ENCODE measurements at places on chromosomes 1 and 21. TPM values are rescaled to one million over a fixed set of nuclear protein-coding genes. Genes with fewer than 3 reads are reported as not detected.

Gene HHIPL2
- total RNA-seq, result 1.1 TPM

Gene ESRRG
- 26.6 TPM for total RNA-seq

Gene VSIG8
- not detected for total RNA-seq

Gene CORT
- total RNA-seq, result not detected

Gene GREM2
- not detected for total RNA-seq

Gene RGS13
- total RNA-seq, result 0.17 TPM

Gene OR2G6
- not detected for total RNA-seq

Gene CR1
- 1.9 TPM for total RNA-seq

Gene APH1A
- 79.9 TPM for total RNA-seq

GRCh38 chr1:66275601-66276023 lies 258.3 kb upstream of the SGIP1 start:
- peak; percentile 38 for DNase-seq

DNA sequence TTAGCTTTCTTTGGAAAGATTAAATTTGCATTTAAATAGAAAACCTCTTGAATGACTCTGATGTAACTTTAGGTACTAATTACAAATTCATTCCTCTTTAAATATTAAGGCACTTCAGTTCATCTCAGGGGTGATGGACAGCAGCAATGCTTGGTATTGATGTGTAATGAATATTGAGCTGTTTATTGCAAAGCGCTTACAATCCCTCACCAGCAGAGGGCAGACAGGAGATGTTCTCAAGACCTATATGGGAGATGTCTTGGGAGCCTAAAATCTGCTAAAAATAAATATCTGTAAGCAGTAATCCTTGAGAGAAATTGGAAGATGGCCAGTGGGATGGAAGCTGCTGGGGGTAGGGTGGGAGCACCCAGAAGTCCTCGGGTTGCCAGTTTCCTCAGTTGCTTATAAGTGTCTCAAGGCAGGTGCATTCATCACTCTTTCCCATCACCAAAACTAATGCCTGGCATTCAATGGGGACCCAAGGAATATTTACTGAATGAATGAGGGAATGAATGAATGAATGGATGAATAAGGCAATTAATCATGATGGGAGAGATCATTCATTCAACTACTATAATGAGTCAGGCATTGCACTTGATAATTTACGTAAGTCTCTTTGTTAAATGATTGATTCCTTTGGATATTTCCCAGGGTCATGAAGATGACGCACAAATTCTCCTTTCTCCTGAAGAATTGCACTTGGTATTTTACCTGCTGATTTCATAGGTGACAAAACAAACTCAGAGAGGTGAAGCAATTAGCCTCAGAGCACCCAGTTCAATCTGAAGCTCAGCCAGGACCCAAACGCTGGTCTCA lies 2.3 kb downstream of the KLHDC8A start:
- peak; percentile 59 for DNase-seq

GRCh38 chr1:117600966-117601365 lies 4.9 kb upstream of the TENT5C start:
- peak; percentile 53 for DNase-seq

DNA sequence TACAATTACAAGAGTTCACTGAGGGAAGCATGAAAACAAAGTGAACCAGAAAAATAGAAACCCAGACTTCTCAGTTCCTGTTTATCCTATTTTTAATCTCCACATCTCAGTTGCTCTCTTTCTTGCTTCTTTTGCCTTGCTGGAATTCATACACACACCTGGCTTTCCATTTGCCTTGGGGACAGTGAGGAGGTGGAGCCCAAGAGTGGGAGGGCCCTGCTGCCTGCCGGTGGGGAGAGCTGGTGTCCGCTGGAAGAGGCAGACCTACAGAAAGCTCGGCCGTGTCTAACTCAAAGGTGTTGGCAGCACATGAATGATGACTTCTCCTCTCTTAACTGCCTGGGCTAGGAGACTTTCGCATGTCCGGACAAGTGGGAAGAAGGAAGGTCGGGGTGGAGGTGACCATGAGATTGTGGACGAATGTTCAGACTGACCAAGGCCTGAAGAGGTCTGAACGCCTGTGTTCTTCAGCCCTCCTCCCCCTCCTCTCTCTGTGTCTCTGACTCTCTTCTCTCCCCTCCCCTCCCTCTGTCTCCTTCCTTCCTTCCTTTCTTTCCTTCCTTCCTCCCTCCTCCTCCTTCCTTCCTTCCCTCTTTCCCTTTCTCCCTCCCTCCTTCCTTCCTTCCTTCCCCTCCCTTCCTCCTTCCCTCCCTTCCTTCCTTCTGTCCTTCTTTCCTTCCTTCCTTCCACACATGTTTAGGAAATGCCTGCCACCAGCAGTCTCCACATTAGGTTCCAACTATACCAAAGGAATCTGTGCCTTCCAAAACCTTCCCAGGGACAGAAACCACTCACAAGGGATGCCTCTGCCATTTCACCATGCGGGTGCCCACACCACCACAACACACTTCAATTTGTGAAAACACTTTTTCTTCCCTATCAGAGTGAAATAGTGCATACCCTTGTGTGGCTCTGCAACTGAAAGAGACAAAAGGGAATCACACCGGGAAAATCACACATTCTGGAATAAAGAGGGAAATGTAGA lies 157.3 kb upstream of the RUNX1 start:
- DNase-seq, result peak; percentile 45

GRCh38 chr1:156646738-156647211 lies 4.9 kb downstream of the BCAN start:
- no peak for DNase-seq

- no peak for DNase-seq
Observed at GRCh38 chr21:43882952-43883545, 18.0 kb downstream of the AGPAT3 start.

DNA sequence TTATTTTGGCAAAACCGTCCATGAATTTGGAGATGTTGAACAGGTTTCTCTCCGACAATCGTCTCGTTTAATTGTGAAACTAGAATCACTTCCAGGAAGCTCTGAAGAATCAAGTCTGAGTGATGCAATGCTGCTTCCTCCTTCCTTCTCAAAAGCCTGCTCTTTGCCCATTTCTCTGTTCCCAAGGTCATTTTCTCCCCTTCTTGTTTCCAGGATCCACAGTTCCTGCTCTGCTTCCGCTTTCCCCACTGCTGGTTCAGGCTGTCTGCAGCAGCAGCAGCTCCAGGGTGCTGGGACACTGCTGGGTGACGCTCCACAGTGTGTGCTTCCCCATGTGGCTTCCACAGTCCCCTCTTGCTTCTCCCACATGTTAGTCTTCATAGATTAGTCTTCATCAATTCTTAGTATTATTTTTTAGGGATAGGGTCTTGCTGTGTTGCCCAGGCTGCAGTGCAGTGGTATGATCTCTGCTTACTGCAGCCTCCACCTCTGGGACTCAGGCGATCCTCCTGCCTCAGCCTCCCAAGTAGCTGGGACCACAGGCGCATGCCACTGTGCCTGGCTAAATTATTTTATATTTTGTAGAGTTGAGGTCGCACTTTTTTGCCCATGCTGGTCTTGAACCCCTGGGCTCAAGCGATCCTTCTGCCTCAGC lies 156.2 kb downstream of the DYRK1A start:
- DNase-seq, result no peak

DNA sequence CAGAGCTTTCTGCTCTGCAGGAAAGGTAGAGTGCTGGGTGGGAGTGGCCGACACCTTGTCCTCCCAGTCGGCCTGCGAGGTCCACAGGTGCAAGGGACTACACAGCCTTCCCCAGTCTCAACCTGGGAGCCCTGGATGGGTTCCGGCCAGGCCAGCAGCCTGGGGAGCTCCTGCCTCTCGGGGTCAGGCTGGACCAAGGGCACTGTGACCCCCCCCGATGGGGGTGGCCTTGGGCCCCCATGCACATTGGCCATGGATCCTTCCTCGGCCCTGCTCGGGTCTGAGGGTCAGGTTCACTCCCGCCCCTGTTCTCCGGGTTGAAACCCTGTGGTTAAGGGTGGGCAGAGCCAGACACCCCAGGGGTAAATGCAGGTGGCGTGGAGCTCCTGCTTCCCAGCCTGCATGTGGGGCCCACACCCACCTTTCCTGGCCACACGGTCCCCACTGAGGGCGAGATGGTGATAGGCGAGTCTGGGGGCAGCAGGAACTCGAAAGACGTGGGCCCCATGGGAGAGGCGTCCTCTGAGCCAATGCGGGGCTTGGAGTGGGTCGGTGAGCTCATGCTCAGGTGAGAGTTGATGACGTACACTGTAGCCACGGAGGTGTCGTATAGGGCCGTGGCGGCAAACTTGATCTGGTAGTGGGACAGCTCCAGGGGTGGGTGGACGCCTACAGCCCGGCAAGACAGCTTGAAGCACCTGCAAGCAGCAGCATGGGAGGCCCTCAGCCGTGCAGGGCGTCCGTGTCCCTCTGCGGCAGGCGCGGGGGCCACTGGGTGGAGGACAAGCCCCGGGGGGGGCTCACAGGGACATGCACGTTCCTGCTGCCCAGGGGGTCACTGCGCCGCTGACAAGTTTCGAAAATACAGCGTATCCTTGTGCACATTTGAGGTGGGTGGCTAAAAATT lies 10.8 kb upstream of the TMEM52 start:
- peak; percentile 19 for DNase-seq

- peak; percentile 79 for DNase-seq
Observed at GRCh38 chr21:36784947-36785346, 86.0 kb downstream of the SIM2 start.

- no peak for DNase-seq
Observed at GRCh38 chr1:220962031-220962751, 82.9 kb downstream of the HLX start.

DNA sequence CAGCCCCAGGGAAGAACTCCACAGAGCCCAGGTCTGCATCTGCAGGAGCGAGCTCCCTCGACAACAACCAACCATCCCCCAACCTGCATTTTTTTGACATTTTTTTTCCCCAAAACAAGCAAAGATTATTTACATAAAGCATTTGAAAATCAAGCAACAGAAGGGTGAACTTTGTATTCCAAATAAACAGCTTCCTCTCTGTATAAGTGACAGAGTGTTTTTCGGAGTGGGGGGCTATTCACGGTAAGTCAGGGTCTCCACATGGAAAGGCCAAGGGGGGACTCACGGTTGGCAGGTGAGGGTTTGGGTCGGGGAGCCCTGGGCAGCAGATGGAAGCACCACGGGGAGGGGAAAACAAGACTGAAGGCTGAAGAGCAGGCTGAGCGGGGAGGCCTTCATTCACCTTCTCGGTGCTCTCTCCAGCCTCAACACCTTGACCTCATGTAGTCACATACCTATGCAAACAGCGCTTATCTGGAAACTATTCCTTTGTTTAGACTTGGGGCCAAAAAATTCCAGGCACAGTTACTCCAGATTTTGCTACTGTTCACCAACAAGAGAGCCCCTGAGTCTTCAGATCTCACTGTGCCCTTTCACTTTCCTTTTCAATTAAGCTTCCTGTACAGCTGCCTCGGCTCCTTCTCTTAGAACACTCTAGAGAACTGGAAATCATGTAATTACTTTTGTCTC lies 27.6 kb downstream of the C2CD2 start:
- DNase-seq, result no peak

- DNase-seq, result no peak
Observed at GRCh38 chr1:218411101-218411500, 66.0 kb downstream of the TGFB2 start.

- DNase-seq, result no peak
Observed at GRCh38 chr1:180601512-180601911, 30.3 kb upstream of the XPR1 start.

- DNase-seq, result no peak
Observed at GRCh38 chr1:33349081-33349759, 28.3 kb upstream of the A3GALT2 start.

GRCh38 chr1:68036946-68037345 lies 13.5 kb downstream of the DIRAS3 start:
- no peak for DNase-seq

DNA sequence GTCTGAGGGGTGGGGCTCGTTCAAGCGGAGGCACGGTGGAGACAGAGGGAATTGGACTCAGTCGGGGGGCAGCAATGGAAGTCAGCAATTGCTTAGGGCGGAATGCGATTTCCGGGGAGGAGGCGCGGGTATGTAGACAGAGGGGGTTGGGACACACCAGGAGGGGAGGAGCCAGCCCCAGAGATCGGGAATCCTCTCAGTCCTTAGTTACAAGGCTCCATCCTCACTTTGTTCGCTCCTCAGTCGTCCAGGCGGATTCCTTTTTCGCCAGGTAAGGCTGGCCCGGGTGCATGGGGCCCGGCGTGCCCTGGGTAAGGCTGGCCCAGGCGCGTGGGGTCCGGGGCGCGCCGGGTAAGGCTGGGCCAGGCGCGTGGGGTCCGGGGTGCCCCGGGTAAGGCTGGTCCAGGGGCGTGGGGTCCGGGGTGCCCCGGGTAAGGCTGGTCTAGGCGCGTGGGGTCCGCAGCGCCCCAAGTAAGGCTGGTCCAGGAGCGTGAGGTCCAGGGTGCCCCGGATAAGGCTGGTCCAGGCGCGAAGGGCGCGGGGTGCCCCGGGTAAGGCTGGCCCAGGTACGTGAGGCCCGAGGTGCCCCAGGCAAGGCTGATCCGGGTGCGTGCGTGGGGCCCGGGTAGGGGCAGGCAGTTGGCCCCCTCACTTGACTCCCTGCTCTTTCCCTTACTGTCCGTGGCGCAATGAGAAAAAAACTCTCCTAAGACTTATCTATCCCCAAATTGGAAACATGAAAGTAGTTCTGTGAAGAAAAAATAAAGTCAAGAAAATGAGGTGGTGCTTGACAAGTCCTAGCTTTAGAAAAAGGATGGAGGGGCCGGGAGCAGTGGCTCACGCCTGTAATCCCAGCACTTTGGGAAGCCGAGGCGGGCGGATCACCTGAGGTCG lies at the start of gene L1TD1:
L1TD1 (plus strand) TSS at position 199 of the 894 bp plus-strand sequence. CDS start 11,780 bp downstream, outside the sequence.
- no peak for DNase-seq

- peak; percentile 82 for DNase-seq
Observed at GRCh38 chr1:115282807-115283208, 55.2 kb downstream of the NGF start.

GRCh38 chr1:12184008-12184681 lies 17.4 kb downstream of the TNFRSF1B start:
- peak; percentile 92 for DNase-seq

DNA sequence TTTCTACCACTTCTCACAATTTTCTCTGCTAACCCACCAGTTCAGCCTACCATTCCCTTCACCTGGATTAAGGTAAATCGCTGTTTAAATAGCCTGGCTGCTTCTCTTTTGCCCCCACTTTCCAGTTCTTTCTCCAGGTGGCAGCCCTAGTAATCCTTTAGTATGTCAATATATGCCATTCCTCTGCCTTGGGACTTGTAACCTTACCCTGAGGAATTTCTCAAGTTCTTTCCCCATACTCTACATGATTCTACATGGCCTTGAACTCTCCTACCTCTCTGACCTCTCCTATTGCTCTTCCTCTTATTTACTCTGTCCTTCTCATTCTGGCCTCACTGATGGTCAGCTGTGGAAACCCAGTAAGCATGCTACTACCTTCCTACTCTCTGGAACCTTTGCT lies 546.0 kb downstream of the PLA2G4A start:
- no peak for DNase-seq

DNA sequence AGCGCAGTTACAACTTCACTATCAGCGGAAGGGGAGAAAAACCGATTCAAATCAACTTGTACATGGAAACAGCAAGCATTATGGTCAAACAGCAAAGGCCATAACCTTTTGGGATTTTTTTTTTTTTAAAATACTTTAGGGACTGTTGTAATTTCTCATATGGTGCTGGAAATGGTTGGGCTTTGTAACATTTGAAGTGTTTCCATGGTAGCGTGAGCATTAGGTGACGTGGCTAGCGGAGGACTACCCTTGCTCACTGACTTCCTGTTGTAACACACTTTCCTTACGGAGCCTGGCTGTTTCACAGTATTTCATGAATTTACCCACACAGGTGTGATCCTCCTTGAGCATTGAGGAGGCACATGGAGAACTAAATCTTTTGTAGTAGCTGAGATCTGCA lies 269.5 kb downstream of the TM2D1 start:
- DNase-seq, result no peak
